ENCODE measurements at places on chromosomes 2 and 18.

DNA sequence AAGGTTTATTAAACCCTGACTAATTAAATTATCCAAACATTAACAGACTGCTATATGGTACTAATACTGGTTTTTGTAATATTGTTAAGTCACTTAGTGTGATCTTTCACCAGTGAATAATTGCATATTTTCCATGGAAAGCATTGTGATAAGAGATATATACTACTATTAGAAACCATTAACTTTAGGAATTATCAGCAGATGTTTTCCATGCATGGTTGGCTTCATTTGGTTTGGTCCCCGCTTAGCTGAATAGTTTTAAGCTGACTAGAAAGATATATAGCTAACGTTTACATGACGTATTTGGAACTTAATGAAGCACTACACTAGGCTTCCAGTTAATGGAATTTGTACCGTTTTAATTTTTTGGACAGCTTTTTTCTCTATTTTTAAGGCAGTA lies 37.9 kb downstream of the LCLAT1 start:
- no peak for DNase-seq

GRCh38 chr2:239061824-239062570 lies 214.1 kb downstream of the TWIST2 start:
- no peak for DNase-seq

DNA sequence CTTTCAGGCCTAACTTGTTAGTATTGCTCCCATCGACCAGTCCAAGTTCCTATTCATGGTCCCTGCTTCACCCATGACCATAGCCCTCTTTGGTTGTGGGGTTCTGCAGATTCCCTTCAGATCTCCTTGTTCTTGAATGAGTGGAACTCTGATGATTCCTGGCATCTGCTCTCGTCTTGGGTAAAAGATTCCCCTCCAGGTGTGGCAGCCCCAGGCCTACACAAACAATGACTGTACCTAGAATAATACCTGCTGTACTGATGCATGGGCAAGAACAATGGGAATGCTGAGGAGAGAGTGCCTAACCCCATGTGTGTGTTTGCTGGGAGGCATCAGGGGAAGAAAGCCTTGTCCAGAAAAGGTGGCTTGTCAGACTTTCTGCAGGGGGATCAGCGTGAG lies 39.2 kb upstream of the MRPL19 start:
- no peak for DNase-seq

DNA sequence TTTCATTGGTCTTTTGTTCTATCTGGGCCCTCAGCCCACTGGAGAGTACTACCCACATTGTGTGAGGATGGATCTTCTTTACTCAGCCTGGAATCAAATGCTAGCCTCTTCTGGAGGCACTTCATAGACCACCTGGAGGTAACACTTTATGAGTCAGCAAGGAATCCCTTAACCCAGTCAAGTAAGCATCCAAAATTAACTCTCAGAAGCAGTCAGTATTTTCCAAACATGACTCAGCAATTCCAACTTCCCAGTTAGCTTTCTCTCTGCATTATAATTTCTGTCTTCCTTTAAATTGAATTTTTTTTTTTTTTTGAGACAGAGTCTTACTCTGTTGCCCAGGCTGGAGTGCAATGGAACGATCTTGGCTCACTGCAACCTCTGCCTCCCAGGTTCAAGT lies 142.7 kb downstream of the ACKR3 start:
- DNase-seq, result no peak

- DNase-seq, result no peak
Observed at GRCh38 chr2:30994227-30995056, 143.8 kb downstream of the GALNT14 start.

DNA sequence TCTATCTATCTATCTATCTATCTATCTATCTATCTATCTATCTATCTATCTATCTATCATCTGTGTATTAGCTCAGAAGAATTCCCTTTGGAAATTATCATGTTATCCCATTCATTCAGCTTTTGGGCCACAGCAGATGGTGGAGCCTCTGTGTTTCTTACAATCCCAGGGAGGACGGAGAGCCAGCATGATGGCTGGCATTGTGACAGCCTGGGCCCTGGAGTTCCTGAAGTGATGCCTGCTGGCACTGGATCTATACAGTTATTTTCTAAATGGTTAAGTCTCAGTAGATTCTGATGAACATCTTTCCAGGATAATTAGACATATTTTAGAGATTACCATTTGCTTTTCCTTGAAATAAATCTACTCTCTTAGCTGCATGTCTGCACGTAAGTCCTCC lies 385.4 kb upstream of the NXPH2 start:
- DNase-seq, result no peak

Measured in C1 segment of cervical spinal cord (tissue), 14 donors.